ENCODE measurements at places on chromosomes 2 and 18.

GRCh38 chr2:171787333-171788072 is 100.2 kb downstream of the DYNC1I2 start:
- no peak for DNase-seq

DNA sequence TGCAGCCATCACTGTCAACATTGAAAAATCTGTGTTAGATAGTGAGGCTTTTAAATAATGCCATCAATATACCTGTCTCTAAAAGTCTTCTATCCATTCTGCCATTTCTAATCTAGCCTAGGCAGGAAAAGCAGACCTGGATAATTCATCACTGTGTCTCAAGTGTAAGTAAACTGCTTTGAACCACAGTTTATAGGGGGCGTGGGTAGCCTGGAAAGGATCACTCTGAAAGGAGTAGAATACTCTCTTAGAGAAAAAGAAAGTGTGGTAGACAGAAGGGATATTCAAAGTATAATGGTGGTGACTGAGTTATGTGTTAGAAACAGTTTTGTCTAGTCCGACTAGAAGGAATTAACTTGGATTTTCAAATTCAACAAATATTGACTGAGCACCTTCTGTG is 40.8 kb downstream of the CERS6 start:
- DNase-seq: no peak

DNA sequence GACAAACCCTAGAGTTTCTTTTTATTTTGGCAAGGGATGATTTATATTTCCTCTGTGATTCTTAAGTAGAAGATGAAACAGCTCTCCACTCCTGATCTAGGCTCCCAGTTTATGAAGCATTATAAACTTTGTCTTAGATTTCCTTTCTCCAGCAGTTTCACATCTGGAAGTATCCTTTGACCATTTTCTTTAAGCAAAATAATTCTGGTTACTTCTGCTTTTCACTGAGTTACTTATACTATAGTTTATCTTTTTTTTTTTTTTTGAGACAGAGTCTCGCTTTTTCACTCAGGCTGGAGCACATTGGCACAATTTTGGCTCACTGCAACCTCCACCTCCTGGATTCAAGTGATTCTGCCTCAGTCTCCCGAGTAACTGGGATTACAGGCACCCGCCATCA is 45.5 kb downstream of the KCMF1 start:
- no peak for DNase-seq

- DNase-seq: no peak
Measured at GRCh38 chr2:188068093-188068492, 223.6 kb upstream of the GULP1 start.

GRCh38 chr2:142954493-142954892 is 77.0 kb downstream of the KYNU start:
- no peak for DNase-seq

DNA sequence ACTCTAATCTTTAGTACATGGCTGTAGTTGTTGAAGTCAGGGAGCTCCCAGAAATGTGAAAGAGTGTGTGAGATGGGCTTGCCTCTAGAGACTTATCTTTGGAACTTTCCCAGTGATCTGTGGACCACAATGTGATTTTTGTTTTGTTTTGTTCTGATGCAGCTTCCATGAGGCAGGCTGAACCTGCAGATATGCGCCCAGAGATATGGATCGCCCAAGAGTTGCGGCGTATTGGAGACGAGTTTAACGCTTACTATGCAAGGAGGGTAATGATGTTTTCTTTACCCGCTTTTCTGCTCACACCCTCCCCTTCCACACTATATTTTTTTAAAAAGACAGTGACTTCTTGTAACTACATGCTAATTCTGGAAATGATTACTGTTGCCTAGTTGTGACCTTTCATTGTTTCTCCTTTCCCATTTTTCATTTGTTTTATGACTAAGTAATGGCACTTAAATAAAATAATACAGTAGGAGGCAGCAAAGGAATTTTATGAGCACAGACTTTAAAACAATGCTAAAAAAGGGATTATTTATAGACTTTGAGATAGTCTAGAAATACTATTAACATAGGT is 29.3 kb downstream of the BCL2L11 start:
- DNase-seq: no peak
